ENCODE measurements at places on chromosomes 5 and 9. TPM values are rescaled to one million over a fixed set of nuclear protein-coding genes. Genes with fewer than 3 reads are reported as not detected.

- DNase-seq: no peak
Measured at GRCh38 chr5:94072116-94072515, 330.7 kb upstream of the POU5F2 start.

The RNF208 gene
- not detected for total RNA-seq

DNA sequence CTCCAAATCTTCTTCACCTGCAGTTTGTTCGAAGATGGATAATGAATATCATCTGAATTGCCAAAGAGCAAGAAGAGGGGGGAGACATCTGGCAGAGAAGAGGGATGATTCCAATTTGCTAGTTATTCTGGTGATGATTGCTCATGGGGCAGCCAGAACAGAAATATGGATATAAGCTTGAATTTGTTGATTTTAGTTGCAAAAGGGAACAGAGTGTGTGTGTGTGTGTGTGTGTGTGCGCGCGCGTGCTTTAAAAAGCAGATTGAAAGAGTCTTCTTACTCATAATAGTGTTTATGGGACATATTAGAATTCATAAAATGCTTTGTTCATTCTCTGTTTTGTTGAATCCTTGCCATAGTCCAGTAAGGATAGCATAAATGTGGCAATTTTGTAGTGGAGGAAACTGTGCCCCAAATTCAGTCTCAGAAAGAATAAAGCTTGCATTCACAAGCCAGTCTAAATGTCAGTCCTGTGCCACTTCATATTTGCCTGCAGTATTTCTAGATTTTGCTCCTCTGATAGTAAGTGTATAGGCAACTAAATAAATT, 436.3 kb upstream of the KLF4 start:
- DNase-seq: no peak

GRCh38 chr5:79471556-79471955, 42.4 kb downstream of the HOMER1 start:
- DNase-seq: no peak

DNA sequence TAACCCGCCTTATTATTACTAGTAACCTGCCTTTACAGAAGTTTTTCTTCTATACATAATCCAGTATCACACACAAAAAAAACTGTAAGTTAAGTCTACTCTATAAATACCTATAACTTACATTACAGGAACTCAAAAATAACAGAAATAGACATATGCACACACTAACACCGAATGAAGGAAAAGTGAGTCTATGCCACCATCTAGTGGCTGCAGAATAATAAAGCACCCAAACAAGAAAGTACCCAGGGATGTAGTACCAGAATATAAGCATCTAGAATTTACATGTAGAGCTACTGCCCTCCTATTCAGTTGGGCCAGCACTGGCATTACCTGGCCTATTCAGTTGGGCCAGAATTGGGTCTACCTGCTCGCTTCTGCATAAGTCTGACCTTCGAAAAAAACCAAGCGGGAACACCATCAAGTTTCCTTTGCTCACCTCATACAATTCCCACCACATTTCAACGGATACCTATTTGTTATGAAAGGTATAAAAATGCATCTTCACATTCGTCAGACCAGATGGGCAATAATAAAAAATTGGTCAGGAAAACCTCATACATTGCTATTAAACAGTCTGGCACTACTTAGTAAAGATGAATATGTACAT, 4.0 kb upstream of the NIPSNAP3A start:
- peak; percentile 81 for DNase-seq

DNA sequence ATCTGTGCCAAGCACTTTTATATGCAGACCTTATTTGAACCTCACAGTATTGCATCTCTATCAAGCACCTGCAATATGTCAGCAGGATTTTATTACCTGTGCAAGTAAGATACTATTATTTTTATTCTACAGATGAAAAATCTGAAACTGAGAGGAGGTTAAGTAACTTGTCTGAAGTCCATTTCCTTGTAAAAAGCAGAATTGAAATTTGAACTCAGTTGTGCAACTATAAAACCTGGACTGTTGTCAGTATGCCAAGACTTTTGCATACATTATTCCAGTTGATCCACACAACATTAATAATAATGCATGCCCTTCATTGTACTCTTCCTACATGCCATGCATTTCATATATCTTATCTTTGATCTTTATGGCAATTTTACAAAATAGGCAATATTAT, 82.2 kb upstream of the BRINP1 start:
- no peak for DNase-seq

GRCh38 chr5:5781335-5781734, 358.9 kb downstream of the ICE1 start:
- no peak for DNase-seq

DNA sequence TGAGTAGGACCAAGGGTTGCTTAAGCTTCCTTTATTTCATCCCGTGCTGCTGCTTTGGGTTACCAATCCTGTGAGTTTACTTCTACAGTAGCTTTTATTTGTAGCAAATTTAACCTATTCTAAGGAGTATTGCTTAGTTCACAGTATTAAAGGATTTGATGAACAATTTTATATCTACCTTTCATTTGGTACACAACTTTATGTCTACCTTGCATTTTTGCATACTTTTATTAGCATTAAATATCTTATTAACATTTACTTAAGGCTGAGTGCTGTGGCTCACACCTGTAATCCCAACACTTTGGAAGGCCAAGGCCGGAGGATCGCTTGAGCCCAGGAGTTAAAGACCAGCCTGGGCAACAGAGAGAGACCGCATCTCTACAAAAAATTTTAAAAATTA, 4.2 kb downstream of the GTF3C4 start:
- DNase-seq: no peak

- no peak for DNase-seq
Measured at GRCh38 chr5:139600336-139600949, 39.3 kb downstream of the UBE2D2 start.

GRCh38 chr5:92147266-92147665, 764.1 kb upstream of the ARRDC3 start:
- DNase-seq: no peak

The MCTP1 gene
- total RNA-seq: not detected
